ENCODE measurements at places on chromosomes 7 and 10.

DNA sequence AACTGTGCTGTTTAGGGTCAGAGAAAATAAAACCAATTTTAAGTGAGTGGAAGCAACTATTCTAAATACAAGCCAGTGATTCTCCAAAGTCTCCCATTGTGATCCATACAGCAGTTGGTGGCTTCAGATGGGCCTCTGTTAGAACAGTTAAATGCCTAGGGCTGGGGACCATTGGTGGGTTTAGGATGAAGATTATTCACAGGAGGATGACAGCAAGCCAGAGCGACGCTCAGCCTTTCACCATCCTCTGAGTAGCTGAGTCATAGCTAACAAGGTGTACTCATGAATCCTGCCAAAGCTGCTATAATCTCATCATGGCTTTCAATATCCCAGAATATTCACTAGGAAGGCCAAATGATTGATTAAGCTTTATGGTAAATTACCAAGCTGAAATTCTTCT is 39.6 kb downstream of the STARD3NL start:
- DNase-seq: no peak

DNA sequence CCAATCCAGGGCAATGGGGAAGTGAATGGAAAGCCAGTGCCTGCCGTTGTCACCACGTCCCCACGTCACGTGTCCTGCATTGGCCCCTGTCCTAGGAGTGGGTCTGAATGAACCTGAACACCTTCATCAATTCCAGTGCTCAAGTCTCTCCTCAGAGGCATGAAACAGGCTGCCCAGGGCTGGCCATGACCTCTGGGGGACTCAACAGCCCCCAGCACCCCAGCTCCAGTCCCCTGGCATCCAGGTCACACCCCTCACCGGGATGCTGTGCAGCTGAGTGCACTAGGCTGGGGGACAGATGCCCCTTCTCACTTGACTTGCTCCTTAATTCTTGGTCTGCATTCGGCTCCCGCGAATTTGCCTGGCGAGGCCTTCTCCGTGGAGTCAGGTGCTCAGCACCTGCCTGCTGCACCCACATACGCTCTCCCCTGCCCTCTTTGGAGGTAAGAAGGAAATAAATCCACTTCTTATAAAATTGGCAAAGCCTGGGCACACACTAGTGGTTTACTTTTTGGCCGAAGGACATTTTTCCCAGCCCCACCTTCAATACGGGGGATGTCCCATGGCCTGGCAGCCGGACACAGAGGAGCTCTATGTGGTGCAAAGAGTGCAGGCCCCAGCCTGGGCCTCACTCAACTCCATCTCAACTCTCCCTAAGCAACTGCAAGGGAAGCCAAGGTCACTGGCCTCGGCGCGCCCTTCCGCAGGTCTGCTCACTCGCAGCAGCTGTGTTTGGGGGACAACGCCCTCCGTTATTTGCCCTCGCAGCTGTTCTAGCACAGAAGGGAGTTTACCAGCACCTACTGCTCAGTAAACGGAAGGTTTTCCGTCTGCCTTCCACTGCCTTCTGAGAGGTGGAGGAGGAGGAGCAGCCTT is 77.6 kb upstream of the SHH start:
- no peak for DNase-seq

DNA sequence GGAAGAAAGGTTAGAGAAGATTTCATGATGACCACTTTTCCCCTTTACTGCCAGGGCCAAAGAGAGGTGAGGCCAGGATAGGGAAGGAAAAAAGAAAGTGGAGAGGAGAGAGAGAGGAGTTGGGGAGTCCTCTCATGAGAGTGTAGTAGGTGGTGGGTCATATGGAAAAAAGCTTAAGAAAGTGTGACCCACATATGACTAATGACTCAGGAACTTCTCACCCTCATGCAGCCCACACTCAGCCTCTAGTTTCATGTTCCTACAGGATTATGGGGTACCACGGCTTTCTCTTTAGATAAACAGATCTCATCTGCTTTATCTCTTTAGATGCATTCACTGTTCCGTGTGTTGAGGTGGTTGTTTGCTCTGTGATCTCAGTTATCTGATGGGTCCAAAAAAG is 462.5 kb upstream of the IGFBP3 start:
- no peak for DNase-seq

GRCh38 chr10:24651923-24652322 is 71.8 kb downstream of the ARHGAP21 start:
- no peak for DNase-seq

DNA sequence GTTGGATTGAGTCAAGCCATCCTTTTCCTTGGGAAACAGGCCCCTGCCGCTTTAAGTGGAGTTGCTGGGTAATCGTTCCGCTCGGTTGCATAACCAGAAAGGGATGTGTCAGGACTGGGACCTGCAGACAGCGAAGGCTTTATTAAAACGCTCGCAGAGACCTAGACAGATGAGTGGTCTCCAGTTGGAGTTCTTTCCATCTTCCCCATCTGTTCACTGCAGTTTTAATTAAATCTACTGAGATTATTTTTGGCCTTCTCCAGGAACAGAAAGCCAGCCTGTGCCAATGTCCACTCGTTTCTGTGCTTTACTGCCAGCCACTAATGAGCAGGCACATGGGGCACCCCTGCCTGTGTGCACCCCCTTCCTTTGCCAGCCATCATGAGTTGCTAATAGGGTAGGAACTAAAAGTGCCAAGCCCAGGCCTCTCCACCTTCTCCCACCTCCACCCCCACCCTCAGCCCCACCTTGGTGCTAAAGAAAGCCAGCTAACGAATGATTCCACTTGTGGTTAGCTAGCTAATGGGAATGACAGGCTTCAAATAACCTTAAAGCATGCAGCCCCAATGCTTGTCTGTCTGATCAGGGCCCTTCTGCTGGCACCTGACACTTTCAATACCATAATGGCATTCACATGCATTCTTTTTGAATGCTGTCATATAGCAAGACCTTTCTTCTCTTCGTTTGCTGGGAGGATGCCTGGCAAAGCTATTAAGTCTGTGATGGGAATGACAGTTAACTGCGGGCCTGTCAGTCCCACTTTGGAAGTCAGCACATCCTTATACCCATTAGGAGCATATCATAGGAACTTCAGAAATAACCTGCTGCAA is 556.8 kb upstream of the GALNT17 start:
- no peak for DNase-seq

DNA sequence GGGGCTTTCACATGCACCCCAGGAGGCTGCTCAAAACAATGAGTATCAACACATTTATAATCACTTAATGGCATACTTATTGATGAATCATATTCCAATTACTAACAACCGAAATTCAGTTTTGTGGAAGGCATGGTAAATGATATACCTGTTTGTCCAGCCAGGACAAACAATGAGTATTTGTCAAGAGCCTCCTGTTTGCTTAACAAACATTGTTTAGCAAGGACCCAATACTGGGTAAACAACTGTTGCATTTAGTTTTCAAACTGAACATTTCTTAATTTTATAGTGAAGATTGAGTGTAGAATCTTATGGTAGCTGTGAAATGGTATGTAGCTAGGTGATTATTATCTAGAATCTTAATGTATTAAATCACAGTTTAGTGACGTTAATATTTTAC is 473.7 kb downstream of the ATRNL1 start:
- DNase-seq: no peak

DNA sequence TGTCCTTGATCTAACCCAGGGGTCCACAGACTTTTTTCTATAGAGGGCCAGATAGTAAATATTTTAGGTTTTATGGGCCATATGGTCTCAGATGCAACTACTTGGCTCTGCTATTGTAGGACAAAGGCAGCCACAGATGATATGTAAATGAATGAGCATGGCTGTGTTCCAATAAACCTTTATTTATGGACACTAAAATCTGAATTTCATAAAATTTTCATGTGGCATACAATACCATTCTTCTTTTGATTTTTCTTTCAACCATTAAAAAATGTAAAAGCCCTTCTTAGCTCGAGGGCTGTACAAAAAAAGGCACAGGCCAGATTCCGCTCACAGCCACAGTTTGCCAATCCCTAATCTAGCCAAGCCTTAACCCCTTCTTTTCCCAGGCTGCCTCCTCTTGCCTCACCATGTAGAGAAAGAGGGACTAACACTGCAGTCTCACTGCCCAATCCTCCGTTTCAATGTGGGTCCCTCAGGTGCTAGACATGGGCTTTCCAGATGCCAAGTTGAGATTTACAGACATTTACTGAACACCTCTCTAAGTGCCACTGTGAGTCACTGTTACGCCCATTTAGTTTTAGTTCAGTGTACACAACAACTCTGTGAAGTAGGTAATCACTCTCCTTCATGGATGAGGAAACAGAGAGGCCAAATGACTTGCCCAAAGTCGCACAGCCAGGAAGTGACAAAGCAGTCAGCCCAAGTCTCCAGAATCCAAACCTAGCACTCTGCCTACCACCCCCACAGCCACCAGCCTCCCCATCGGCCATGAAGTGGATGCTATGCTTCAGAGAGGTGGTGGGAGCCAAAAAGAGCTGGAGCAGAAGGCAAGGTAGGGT is 132.6 kb upstream of the PDLIM1 start:
- no peak for DNase-seq

- no peak for DNase-seq
Observed at GRCh38 chr10:308101-308500, 172.8 kb downstream of the ZMYND11 start.

DNA sequence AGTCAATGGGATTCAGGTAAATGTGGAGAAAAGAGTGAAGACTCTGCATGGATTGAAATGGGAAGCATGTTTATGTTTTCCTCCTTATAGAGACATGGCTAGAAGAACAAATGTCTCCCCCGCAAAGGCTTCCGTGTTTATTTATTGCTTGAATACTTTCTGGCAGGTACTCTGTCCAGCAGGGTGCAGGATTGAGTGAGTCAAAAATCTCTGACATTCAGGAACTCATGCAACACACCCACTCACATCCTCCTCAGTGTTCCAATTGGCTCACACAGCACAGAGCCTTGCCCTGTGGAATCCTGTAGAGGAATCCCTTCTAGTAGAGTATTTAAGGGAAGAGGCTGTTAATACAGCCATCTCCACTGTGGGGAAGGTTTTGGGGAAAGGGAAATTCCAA is 290.3 kb upstream of the VWC2 start:
- DNase-seq: no peak

DNA sequence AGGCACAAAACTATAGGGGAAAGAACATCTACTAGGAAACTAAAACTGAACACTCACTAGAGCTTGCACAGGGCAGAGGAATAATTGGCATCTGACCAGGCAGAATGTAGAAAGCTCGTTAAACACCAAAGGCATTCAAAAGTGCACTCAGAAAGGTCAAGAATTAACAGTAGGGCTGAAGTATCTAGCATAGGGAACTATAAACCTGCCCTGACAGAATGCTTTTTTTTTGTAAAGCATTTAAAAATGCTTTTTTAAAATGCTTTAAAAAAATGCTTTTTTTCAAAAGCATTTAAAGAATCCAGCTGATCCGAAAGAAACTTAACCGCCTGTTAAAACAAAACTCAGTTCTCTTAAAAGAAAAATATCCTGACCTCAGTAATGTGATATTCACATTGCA is 74.6 kb upstream of the EGFR start:
- no peak for DNase-seq

DNA sequence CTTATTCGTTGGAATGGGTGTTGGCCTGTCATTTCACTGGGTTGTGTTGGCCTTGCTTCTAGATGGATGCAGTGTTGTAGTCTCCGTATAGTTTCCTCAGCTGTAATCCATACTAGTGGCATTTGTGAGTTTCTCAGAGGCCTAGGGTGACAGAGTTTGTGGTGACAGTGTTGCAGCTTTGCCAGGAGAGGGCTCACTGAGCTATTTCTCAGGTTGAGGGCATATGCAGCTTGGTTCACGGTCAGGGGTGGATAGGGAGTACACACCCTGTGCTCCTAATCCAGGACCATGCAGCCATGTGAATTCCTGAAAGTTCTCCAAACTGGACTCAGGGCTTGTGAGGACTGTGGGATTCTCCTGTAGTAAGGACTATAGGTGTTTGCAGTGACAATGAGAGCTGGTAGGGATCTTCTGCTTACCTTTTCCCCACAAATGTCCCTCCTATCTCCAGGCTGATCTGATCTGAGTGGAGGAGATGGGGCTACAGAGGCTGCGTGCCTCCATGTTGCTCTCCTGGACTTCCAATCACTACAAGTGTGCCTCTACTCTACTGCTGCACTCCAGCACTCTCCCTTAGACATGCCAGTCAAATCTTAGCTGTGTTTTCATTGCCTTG is 229.0 kb downstream of the STK31 start:
- peak; percentile 37 for DNase-seq

GRCh38 chr10:37976880-37977203 is 395 bp upstream of the ZNF25 start:
- no peak for DNase-seq

DNA sequence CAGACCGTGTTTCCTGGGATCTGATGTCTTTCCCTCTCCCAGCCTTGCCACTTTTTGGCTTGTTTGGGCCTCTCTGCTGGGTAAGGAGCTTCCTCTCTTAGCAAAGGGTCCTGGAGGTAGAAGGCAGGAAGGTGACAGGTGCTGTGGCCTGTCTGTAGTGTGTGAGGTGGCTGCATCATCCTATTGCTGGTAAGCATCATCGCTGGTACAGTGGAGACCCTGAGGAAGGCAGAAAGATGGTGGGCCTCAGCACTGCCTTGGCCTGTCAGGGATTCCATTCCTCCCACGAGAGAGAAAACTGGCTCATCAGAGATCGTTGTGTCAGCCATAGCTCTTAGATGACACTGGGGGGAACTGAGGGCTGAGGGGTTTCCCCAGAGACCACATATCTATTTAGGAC is 46.5 kb downstream of the ZMIZ1 start:
- no peak for DNase-seq

- no peak for DNase-seq
Observed at GRCh38 chr10:77422491-77423338, 214.9 kb downstream of the KCNMA1 start.

DNA sequence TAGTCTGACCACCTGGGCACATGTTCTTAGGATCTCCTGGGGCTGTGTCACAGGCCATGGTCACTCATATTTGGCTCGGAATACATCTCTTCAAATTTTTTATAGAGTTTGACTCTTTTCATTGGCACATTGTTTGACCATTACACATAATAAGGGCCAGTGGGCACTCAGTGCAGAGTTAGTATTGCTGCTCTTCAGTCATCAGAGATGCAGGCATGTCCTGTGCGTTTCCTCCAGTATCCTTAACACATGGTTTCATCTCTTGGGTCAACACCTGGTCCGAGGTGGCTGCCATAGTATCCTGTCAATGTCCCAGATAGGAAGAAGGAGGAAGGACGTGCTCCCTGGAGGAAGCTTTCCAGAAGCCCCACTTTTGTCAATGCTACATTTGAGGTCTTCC is 125.0 kb downstream of the FAM107B start:
- no peak for DNase-seq

DNA sequence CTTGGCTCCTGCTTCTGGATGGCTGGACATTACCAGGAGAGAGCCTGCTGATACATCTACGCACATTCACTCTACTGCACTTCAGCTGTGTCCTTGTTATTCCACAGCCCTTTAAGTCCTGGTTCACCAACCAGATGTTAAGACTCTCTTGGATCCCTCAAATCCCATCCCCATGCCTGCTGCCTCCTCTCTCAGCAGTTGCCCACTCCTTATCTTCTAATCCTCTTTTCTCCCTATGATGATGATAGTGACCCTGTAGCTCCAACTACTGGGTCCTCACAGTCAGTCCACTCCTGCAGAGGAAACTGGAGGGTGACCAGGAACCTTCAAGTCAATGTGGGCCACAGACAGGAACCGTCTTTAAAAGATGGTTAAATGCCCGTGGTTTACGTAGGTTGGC is 96.3 kb upstream of the PDCD4 start:
- no peak for DNase-seq

All from K562 (cell line).